Dorsolateral prefrontal cortex (tissue), 122 donors: ENCODE measurements at places on chromosomes 13 and 19. TPM values are rescaled to one million over a fixed set of nuclear protein-coding genes. Genes with fewer than 3 reads are reported as not detected.

Gene ADGRE3
- not detected for total RNA-seq

Gene ZNF274
- 26.0 TPM for total RNA-seq

Gene SYCN
- not detected for total RNA-seq

Gene GAPDHS
- not detected for total RNA-seq

Gene HTR2A
- total RNA-seq = 50.3 TPM

Gene IGFL1
- total RNA-seq = not detected

Gene SLITRK1
- 71.0 TPM for total RNA-seq
